Activated T-cell treated with anti-CD3 and anti-CD28 coated beads for 48 hours (primary cell): ENCODE measurements at places on chromosomes 3 and 15.

DNA sequence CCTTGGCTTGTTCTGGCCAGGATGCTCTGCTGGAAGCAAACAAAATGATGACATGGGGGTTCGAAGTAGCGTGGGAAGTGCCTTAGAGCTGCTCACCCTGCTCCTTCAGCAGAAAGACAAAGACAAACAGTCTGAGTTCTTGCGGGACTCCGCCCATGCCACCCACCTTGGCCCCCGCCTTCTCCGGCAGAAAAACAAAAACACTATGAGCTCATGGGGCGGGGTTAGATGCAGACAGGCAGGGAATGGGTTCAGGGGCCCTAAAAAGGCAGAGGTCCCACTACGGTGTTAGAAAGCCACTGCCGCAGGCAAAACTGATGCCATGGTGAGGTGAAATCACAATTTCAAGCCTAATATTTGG, 9.7 kb upstream of the NCKIPSD start:
- DNase-seq = no peak

DNA sequence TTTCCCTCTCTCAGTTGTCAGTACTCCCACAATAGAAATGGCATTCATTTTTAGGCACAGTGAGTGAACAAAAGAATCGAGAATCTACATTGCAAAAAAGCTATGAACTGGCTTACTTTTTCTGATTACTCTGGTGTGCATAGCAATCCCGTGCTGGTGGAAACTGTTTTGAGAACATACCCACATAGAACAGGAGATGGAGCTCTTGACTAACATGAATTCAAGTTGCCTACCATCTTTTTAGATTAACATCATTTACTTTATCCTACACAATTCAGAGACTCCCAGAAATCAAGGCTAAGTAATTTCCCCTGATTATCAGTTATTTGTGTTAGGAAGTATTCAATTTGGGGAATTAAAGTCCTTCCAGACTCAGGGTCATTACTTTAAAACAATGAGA, 326.6 kb downstream of the ARPP21 start:
- no peak for DNase-seq

GRCh38 chr15:100762913-100763834, 116.5 kb upstream of the ALDH1A3 start:
- no peak for DNase-seq

GRCh38 chr3:178982137-178982536, 89.5 kb downstream of the ZMAT3 start:
- DNase-seq = no peak

DNA sequence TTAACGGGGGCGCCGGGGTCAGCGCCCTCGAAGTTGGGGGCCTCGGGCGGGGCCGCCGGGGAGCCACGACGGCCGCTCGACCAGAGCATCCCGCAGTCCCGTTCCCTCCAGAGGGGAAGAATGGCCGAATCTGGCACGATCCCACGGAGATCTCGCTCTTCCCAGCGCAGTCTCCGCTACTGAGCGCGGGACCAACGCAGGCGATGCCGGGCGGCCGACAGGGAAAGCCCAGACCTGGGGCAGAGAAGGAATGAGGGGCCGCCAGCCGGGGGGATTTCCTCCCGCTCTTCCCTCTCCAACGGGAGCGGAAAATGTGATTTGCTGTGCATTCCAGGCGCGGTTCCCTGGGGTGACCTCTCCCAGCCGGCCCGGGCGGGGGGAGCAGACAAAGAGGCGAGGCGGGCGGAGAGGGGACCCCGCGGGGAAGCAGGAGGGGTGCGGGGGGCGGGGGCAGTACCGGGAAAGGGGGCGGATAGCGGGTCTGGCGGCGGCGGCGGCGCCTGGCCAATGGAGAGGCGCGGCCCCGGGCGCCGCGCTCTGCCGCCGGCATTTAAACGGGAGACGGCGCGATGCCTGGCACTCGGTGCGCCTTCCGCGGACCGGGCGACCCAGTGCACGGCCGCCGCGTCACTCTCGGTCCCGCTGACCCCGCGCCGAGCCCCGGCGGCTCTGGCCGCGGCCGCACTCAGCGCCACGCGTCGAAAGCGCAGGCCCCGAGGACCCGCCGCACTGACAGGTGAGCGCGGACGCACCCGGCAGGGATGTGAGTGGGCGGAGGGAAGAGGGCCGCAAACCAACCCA, at the start of gene GREM1:
Gene GREM1, plus strand, starts transcription at position 579 of the 801 bp plus-strand sequence. CDS start 12,687 bp downstream, outside the sequence.
- no peak for DNase-seq

DNA sequence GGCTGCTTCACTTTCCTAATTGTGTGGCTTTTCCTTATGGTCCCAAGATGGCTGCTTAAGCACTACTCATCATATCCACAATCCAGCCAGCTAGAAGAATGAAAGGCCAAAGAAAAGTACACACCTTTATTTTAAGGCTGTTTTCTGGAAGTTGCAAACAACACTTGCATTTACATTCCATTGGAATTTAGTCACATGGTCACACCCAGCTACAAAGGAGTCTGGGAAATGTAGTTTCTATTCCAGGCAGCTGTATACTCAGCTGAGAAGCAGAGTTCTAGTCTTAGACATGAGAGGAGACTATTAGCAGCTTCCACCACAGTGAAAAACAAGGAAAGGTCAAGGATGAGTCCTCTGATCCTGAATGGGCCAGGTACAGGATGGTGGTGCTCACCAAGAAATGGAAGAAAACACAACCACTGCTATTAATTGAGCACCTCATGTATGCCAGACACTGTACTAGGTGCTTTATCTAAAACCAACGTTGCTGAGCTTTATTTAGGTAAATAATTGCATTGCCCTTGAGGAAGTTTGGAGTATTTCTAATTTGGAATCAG, 28.0 kb upstream of the ATG7 start:
- DNase-seq = no peak

DNA sequence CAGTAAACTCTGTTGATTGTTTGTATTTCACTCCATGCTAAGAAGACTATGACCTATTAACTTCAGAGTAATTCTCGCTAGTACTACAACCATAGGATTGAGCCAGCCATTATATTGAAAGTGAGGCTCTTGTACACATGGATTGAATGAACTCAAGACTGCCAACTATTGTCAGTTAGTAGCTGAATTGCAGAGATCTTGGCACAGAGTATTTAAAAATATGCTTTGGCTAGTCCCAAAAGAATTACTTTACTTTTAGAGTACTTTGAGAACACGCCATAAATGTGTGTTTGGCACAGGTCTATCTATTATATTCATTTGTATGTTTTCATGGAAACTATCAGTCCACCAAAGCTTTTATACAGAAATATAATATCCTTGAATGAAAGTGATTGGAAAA, 226.7 kb upstream of the DCBLD2 start:
- DNase-seq = no peak

- no peak for DNase-seq
Observed at GRCh38 chr3:20317616-20318015, 131.6 kb upstream of the SGO1 start.

GRCh38 chr15:94080416-94080815, 150.9 kb upstream of the MCTP2 start:
- no peak for DNase-seq

DNA sequence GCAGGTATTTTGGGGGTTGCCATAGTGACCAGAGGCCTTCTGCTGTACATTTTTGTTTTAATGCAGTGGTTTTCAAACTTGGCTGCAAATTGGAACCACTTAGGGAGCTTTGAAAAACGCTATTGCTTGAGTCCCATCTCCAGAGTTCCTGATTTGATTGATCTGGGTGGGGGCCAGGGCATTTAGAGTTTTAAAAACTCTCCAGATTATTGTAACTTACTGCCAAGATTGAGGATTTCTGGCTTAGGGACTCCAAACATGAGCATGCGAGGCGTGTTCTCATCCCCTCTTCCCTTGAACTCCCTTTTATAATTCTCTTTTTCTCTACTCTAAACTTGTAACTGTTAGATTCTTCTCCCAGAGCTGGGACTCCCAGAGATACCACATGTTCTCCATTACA, 340.8 kb upstream of the SUCLG2 start:
- no peak for DNase-seq

GRCh38 chr3:11022115-11022514, 29.6 kb downstream of the SLC6A1 start:
- no peak for DNase-seq

- DNase-seq = no peak
Observed at GRCh38 chr3:18217507-18218174, 207.5 kb downstream of the SATB1 start.
